Cardiac atrium fibroblast (primary cell): ENCODE measurements at places on chromosomes 3 and 15. TPM values are rescaled to one million over a fixed set of nuclear protein-coding genes. Genes with fewer than 3 reads are reported as not detected.

The PSMD6 gene
- total RNA-seq, result 77.3 and 83.4 TPM in 2 replicates

The MME gene
- total RNA-seq, result 55.6 and 80.3 TPM in 2 replicates

The HRG gene
- total RNA-seq, result not detected in 2 replicates

The TGM4 gene
- total RNA-seq, result not detected in 2 replicates

The ZNF609 gene
- total RNA-seq, result 13.0 and 18.3 TPM in 2 replicates

The GOLGA8T gene
- total RNA-seq, result not detected in 2 replicates

The XIRP1 gene
- not detected in 2 replicates for total RNA-seq

The PLA2G4D gene
- total RNA-seq, result not detected in 2 replicates

The ZNF660 gene
- 0.32 and 0.90 TPM in 2 replicates for total RNA-seq

The CPNE9 gene
- not detected in 2 replicates for total RNA-seq

The GPR27 gene
- total RNA-seq, result not detected in 2 replicates

The FOXB1 gene
- not detected in 2 replicates for total RNA-seq

The PRR20G gene
- total RNA-seq, result not detected in 2 replicates

The SAMMSON gene
- total RNA-seq, result 0.16 TPM in 1 of 2 replicates, not detected in the other

The ROBO2 gene
- total RNA-seq, result under 0.01 and 0.32 TPM in 2 replicates

The FSTL1 gene
- total RNA-seq, result 1,089 and 1,234 TPM in 2 replicates

The SLC35A5 gene
- 34.8 and 53.6 TPM in 2 replicates for total RNA-seq

The EBLN2 gene
- total RNA-seq, result 0.36 and 2.1 TPM in 2 replicates

The SLC9C1 gene
- total RNA-seq, result 0.16 TPM in 1 of 2 replicates, not detected in the other

The GRAMD1C gene
- 2.3 and 2.6 TPM in 2 replicates for total RNA-seq

The CPN2 gene
- total RNA-seq, result not detected in 2 replicates

The IQCH gene
- 0.36 and 2.3 TPM in 2 replicates for total RNA-seq

The CHDH gene
- total RNA-seq, result under 0.01 TPM in 1 of 2 replicates, not detected in the other

The FGF12 gene
- total RNA-seq, result 2.6 TPM in 1 of 2 replicates, not detected in the other

The ATP2B2 gene
- not detected in 2 replicates for total RNA-seq

The GRAMD2A gene
- total RNA-seq, result not detected in 2 replicates

The LRRC49 gene
- total RNA-seq, result 4.9 and 5.8 TPM in 2 replicates

The GPR156 gene
- total RNA-seq, result 0.49 and 3.4 TPM in 2 replicates

The BCL2A1 gene
- not detected in 2 replicates for total RNA-seq

The AGTR1 gene
- 2.9 and 3.1 TPM in 2 replicates for total RNA-seq

The CX3CR1 gene
- total RNA-seq, result not detected in 2 replicates

The MED12L gene
- under 0.01 and 1.8 TPM in 2 replicates for total RNA-seq

The CTXND1 gene
- total RNA-seq, result not detected in 2 replicates

The MCF2L2 gene
- 0.16 and 0.18 TPM in 2 replicates for total RNA-seq

The GRM7 gene
- total RNA-seq, result not detected in 2 replicates

The ZDHHC19 gene
- total RNA-seq, result not detected in 2 replicates

The PCBP4 gene
- 27.5 and 50.2 TPM in 2 replicates for total RNA-seq

The FBXO40 gene
- not detected in 2 replicates for total RNA-seq

The NRG4 gene
- not detected in 2 replicates for total RNA-seq

The DUOXA2 gene
- total RNA-seq, result not detected in 2 replicates

The PLCB2 gene
- total RNA-seq, result 1.1 TPM in 2 replicates

The SGO1 gene
- total RNA-seq, result 2.2 and 3.6 TPM in 2 replicates

The CHRD gene
- total RNA-seq, result 0.18 and 0.32 TPM in 2 replicates

The TPRA1 gene
- 51.2 and 63.5 TPM in 2 replicates for total RNA-seq

The CLRN1 gene
- total RNA-seq, result not detected in 2 replicates

The LHFPL4 gene
- not detected in 2 replicates for total RNA-seq

The ADIPOQ gene
- not detected in 2 replicates for total RNA-seq

The SLC6A11 gene
- not detected in 2 replicates for total RNA-seq

The CDHR4 gene
- not detected in 2 replicates for total RNA-seq
